ENCODE measurements at places on chromosomes 5 and 9. TPM values are rescaled to one million over a fixed set of nuclear protein-coding genes. Genes with fewer than 3 reads are reported as not detected.

Gene OGN
- total RNA-seq, result 0.30 TPM

Gene CSNK1G3
- 39.5 TPM for total RNA-seq

Gene WNK2
- total RNA-seq, result 0.39 TPM

Gene SLC28A3
- total RNA-seq, result 1.5 TPM

Gene PCDHGB5
- 0.24 TPM for total RNA-seq

Gene IFNB1
- not detected for total RNA-seq

Gene SLC25A25
- 10.8 TPM for total RNA-seq

Gene PSAT1
- 14.1 TPM for total RNA-seq

Gene IFNA6
- not detected for total RNA-seq

Gene PCDHB11
- not detected for total RNA-seq

Gene TAF11L14
- not detected for total RNA-seq

Gene TUT7
- total RNA-seq, result 42.7 TPM

Gene TRIM36
- 0.13 TPM for total RNA-seq

GRCh38 chr9:36543916-36544315, 28.8 kb upstream of the MELK start:
- no peak for ATAC-seq

GRCh38 chr9:14522627-14523379, 170.4 kb downstream of the ZDHHC21 start:
- no peak for ATAC-seq

DNA sequence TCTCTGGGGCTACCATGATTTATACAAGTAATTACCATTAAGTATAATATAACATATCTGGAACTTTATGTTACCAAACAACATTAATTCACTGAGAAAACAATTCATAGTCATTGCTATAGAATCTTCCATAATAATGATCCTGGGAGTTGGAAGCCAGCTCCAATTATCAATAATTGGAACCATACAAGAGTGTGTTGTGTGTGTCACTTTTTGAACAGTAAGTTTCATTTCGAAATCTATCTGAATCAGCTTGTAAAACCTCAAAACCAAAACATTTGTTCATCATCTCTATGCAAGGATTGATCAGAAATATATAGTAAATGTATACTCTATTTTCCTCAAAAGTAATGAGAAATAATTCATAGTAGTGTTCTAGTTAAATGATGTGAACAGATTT, 348.1 kb downstream of the ARL15 start:
- no peak for ATAC-seq

DNA sequence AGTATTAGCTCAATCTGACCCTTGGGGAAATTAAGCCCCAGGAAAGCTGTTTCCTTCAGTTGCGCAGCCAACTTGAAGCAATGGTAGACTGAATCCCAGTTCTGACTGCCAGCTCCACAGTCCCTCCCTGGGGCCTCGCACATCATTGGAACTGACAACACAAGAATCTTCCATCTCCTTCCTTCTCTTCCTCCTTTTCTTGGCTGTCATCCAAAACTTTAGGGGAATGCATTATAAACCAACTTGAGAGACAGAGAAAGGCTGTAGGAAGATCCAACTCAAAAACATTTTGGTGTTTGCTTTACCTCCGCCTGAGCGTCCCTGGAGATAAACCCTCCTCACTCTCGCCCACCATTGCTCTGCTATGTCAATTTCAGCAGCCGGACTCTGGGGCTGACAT, 16.6 kb downstream of the KCNIP1 start:
- no peak for ATAC-seq

GRCh38 chr5:44869928-44870327, 61.2 kb downstream of the MRPS30 start:
- no peak for ATAC-seq

GRCh38 chr5:17888155-17888554, 253.9 kb downstream of the TAF11L14 start:
- no peak for ATAC-seq

- no peak for ATAC-seq
These were observed 1.8 kb downstream of the ACER2 start for GRCh38 chr9:19410594-19410993.

DNA sequence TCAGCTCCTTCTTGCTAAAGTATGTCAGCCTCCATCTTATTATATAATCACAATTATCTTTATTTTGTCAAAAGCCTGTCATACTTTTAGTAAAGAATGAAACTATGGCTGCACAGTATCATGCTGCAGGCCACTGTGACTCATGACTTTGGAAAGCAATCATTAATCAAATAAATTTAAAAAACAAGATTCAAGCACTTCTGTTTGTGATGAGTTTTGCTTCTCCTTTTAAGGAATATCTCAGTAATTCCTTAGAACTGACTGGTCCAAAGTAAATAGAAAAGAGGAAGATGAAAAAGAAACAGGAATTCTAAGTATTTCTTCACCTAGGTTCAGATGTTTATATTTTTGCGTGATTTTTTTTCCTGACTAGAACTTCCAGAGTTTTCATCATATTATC, 83.1 kb downstream of the EDIL3 start:
- no peak for ATAC-seq

DNA sequence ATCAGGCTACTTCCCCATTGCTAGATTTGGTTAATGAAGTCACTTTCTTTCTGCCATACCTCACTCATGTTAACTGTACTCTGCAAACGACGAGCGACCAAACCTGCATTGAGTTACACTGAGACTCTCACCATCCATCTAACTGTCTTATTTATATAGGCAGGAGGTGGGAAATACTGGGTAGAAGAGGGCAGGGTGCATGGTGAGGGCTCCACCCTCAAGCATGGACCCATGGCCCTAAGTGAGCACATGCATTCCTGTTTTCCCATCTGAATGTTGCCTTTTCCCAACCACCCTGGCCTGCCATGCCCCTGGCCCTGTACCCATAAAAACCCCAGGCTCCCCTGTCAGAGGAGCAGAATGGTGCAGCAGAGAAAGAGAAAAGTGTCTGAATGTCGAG, 52.7 kb upstream of the IL6ST start:
- no peak for ATAC-seq

DNA sequence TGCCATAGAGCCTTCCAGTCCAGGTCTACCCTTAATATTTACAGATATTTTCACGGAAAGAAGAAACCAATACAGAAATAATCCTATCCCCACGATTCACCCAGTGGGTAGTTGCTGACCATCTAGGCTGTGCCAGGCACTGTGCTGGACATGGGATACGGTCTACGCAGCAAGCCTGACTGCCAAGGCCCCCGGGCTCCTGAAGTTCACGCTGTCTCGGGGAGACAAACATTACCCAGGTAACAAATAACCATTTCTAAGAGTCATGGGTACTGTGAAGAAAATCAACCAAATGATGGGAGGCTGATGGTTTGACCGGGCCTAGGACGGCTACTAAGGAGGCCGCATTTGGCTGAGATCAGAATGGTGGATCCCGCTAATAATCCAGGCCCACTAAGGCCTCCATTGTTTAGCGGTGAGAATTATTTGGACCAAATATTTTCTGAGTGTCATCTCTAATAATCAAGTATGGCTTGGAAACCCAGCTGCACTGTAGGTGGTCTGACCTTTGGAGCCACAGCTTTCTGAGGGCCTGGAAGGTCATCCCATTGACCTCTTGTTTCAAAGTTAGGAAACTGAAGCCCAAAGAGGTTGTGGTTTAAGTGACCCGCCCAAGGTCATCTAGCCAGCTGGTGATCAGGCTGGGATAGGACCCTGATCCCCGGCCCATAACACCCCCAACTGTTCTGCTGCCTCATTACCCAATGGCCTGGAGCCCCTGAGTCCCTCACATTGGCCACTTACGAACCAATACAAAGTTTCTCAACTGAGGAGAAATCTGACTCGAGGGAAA, 82.4 kb downstream of the AK8 start:
- no peak for ATAC-seq

GRCh38 chr5:136513430-136513829, 148.1 kb upstream of the TRPC7 start:
- ATAC-seq, result no peak

GRCh38 chr9:85617141-85617670, 124.5 kb downstream of the AGTPBP1 start:
- no peak for ATAC-seq

- no peak for ATAC-seq
These were observed 9.4 kb upstream of the LRRTM2 start for GRCh38 chr5:138884554-138884953.

GRCh38 chr9:137749511-137749910, 128.1 kb upstream of the CACNA1B start:
- ATAC-seq, result no peak

GRCh38 chr5:65059681-65060598, 291.2 kb downstream of the CWC27 start:
- ATAC-seq, result peak; percentile 91

DNA sequence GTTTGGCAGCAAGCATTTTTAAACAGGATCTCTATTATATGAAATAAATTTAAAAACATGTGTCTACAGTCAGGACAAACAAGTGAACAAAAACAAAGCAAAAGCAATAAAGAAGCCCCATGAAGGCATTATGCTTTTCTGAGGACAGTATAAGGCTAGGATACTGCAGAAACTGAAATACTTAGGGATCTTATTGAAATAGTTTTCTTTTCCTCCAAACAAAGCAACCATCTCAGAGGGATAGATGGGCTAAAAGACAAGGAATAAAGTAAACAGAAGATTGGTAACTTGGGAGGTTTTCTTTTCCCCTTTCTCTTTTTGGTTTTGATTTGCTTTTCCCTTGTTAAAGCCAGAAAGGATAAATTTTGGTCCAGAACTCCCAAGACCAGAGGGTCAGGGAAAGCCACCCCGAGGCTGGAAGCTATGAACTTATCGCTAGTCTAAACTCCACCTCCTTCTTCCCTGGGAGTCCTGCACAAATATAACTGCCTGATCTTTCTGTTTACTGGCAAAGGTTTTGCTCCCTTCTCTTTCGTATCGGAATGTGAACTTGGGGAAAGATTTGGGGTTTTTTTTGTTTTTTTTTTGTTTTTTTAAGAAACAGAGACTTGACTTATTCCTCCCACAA, 164.0 kb downstream of the GHR start:
- no peak for ATAC-seq
